ENCODE measurements at places on chromosomes 7 and 10.

- no peak for DNase-seq
Measured at GRCh38 chr10:33098951-33099663, 141.1 kb upstream of the ITGB1 start.

DNA sequence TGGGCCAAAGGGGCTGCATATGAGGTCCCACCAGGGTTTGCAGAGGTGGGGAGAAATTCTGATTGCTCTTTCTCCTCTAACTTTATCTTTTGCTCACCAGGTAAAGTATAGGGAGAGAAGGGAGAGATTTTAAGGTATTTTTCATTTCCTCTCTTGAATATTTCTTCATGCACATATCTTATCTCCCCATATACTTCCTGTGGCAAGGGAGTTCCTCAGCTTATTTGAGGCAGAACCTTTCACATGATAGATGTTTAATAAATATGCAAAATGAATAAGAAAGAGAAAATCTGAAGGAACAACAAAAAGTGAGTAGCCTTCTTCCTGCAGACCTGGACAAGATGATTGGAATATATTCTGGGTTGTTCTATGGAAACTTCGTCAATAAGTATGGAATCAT is 67.4 kb upstream of the PDCD4 start:
- DNase-seq, result no peak

- DNase-seq, result no peak
Measured at GRCh38 chr10:62511656-62512055, 137.5 kb downstream of the ZNF365 start.

GRCh38 chr7:125424721-125425120 is 495.1 kb upstream of the POT1 start:
- DNase-seq, result no peak

- no peak for DNase-seq
Measured at GRCh38 chr7:27656724-27657123, 6.0 kb downstream of the HIBADH start.

DNA sequence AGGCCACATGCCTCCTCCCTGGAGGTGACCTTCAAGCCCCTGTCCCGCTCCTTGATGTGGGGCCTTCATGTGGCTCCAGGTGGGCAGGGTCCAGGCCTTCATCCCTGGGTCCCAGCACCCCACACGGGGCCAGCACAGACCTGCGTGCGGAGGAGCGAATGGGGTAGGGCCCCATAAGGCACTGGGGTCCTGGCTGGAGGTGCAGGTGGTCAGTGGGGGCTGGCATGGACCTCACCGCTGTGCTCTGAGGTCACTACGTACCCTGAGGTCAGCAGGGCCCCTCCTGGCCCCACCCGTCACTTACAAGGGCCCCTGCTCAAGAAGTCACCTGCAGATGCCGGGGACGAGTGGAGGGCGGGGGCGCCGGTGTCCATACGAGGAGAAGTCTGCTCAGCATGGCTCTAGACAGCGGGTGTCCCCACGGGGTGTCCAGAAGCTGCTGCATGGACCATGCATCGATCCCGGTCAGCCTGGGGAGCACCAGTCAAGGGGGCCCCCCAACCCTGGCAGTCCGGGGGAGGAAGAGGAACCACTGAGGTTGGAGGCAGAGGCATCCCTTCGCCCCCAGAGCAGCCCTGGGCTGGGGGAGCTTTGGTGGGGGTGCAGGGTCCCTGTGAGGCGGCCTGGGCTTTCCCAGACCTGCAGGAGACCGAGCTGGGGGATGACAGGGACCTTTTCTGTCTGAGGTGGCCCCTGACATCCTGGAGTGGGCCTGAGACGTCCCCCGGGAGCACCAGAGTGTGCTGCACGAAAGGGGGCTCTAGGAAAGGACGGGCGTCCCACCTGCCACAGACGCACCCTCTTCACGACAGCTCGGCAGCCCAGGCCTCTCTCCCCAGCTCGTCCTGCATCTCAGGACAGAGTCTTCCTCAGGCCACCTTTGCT is 34.6 kb downstream of the UNCX start:
- DNase-seq, result peak; percentile 24

DNA sequence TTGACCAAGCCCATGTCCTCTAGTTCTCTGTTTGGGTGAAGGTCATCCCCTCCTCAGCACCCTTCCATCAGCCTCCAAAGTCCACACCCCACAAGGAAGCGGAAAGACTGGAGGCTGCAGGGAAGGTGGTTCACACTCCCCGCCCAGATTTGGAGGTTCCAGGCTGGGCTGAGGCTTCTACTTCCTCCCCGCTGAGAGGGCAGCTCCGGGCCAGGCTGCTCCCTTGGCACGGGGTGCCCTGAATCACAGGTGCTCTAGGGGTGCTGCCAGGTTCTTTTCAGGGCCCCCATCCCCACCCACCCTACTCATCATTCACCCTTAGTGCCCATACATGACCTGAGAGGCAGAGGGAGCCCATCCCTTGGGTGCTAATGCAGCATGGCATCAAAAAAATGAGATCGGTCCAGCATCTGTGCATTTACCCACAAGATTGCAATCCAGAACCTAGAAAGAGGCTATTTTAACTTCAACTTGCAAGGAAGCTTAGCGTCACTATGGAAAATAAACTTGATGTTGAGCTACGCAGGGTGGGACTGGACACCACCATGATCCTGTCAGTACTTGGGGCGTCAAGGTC is 47.3 kb upstream of the ZMIZ1 start:
- DNase-seq, result no peak

DNA sequence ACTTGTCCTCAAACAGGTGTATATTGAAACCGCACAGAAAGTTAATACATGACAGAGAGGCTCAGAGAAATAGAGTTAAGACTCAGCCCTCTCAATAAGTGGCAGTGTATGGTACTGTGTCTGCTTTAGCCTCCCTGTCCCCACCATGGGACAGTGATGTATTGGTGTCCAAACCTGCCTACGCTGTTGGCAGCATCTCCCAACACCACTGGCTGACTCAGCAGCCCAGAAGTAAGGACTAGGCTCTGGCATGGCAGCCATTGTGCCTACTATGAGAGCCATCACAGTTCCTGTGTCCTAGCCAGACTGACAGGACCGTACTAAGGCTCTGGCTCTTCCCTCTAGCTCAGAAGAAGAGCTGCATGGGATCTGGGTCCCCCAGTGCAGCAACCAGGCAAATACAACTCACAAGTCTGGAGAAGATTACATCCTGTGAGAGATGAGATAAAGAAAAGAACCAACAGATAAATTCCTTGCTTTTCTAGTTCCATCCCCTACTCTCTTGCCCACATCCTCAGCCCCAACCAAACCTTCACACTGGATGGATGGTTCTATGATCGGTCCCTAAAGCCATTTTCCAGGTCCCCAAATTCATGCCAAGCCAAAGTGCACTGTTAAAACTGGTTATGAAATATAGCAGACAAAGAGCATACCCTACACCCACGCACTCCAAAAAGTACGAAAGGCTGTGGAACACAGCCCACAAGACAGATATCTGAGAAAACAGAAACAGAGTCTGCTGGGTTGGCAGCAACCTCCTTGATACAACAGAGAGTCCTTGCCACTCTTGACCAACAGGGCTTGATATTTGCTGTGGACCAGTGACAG is 44.1 kb upstream of the DMTF1 start:
- DNase-seq, result no peak

GRCh38 chr10:133400624-133401424 is 6.9 kb downstream of the MTG1 start:
- no peak for DNase-seq

- no peak for DNase-seq
Measured at GRCh38 chr7:116715077-116715476, 43.1 kb downstream of the MET start.

GRCh38 chr10:75465450-75465827 is 34.0 kb downstream of the LRMDA start:
- no peak for DNase-seq

DNA sequence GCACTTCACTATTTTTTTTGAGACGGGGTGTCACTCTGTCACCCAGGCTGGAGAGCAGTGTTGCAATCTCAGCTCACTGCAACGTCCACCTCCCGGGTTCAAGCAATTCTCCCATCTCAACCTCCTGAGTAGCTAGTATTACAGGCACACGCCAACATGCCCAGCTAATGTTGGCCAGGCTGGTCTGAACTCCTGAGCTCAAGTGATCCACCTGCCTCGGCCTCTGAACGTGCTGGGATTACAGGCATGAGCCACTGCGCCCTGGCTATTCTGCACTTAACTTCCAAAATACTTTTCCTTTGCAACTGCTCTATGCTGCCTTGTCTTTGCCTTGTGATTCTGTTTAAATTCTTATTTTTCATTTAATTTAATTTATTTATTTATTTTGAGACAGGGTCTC is 67.0 kb upstream of the ZNF479 start:
- no peak for DNase-seq
